ENCODE measurements at places on chromosomes 12 and 14.

GRCh38 chr12:586318-587071 lies 76.8 kb downstream of the NINJ2 start:
- no peak for DNase-seq

- DNase-seq, result no peak
These were observed 257.6 kb downstream of the EGLN3 start for GRCh38 chr14:33693237-33693636.

- no peak for DNase-seq
These were observed 83.9 kb upstream of the FERMT2 start for GRCh38 chr14:53034688-53035230.

GRCh38 chr14:65098586-65098985 lies 3.7 kb downstream of the MAX start:
- DNase-seq, result no peak

- no peak for DNase-seq
These were observed 88.3 kb downstream of the IRF2BPL start for GRCh38 chr14:76940021-76940760.

DNA sequence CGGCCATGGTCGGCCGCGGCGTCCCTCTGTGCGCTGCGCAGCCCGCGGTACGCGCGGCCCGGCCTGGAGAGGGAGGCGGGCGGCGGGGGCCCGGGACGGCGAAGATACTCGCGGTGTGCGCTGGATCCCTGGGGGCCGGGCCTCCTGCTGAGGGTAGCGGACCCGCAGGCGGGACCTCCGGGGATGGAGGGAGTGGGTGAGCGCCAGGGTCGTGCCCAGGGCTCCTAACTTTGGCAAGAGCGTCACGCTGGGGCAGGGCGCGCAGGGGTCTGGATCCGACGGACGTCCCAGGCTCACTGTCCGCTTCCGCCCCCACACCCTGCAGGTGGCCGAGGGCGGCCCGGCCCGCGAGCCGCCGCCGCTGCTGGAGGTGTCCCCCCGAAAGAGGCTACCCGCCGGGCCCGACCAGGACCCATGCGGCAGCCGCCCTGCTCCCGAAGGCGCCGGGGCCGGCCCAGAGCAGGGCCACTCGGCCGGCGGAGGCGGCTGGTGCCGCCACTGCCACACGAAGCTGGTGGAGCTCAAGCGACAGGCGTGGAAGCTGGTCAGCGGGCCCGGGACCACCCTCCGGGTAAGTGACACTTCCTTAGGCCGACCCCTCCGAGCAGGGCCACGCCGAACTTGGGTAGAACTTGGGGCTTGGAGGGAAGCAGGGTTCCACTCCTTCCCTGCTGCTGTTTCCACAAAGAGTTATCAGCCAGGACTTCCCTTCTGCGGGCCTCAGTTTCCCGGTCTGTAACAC lies 502 bp downstream of the KIF26A start:
- no peak for DNase-seq

DNA sequence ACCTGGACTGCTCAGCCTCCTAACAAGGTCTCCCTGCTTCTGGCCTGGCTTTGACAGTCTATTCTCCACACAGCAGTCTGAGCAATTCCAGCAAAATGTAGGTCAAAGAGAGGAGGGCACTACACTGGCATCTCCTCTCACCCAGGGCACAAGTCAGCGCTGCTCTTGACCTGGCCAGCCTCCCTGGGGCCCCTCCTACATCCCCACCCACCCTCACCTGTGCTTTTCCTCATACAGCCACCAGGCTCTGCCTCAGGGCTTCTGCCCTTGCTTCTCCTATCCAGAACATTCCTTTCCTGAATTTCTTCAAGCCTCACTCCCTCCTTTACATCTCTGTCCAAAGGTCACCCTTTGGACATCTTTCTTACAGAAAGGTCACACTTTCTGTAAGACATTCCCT lies 33.7 kb downstream of the GALNT4 start:
- DNase-seq, result no peak

- DNase-seq, result no peak
These were observed 1197.9 kb upstream of the SEL1L start for GRCh38 chr14:82731526-82731925.
